Nucleus accumbens (tissue), 56 donors: ENCODE measurements at places on chromosomes 3 and 15.

DNA sequence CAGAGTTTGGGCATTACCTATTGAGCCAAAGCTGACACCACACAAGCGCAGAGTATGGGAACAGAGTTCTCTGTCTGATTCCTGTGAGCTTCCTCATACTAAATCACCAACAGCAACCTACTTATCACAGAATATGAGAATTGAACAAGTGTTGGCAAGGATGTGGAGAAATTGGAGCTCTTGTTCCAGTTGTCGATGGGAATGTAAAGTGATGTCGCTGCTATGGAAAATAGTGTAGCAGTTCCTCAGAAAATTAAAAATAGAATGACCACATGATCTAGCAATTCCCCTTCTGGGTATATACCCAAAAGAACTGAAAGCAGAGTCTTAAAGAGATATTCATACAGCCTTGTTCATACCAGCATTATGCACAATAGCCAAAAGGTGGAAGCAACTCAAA is 33.4 kb downstream of the CD86 start:
- DNase-seq, result no peak

- DNase-seq, result no peak
These were observed 51.0 kb downstream of the RASA2 start for GRCh38 chr3:141537856-141538255.

DNA sequence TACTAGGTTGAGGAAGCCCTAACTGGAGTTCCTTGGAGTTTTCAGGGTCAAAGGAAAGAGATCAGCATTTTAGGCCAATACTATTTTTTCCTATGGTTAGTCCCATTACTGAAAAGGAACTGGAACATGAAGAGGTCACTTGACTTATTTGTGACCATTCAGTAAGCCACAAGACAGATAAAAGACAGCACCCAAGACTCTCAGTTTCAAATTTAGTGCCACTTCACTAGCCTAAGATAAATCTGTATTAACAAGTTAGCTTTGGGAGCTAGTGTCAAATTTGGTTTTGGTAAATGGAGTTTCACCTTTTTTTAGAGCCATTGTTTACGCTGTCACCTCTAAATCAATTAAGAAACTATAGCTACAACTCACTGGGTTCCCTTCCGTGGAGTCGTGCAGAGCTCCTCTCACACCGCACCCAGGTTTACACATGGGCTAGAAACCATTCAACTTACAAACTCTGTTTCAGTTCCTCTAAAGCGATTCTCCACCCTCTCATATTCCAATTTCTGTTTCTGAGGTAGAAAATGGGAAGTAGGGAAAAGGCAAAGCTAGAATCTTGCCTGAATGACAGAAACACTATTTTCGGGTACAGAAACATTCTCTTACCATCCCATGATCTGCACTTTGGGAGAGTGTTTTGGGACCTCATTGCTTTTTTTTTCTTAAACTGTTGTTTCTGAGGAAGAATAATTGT is 14.4 kb downstream of the CCDC32 start:
- no peak for DNase-seq

- no peak for DNase-seq
These were observed 765.9 kb downstream of the NR2F2 start for GRCh38 chr15:97096303-97096835.

DNA sequence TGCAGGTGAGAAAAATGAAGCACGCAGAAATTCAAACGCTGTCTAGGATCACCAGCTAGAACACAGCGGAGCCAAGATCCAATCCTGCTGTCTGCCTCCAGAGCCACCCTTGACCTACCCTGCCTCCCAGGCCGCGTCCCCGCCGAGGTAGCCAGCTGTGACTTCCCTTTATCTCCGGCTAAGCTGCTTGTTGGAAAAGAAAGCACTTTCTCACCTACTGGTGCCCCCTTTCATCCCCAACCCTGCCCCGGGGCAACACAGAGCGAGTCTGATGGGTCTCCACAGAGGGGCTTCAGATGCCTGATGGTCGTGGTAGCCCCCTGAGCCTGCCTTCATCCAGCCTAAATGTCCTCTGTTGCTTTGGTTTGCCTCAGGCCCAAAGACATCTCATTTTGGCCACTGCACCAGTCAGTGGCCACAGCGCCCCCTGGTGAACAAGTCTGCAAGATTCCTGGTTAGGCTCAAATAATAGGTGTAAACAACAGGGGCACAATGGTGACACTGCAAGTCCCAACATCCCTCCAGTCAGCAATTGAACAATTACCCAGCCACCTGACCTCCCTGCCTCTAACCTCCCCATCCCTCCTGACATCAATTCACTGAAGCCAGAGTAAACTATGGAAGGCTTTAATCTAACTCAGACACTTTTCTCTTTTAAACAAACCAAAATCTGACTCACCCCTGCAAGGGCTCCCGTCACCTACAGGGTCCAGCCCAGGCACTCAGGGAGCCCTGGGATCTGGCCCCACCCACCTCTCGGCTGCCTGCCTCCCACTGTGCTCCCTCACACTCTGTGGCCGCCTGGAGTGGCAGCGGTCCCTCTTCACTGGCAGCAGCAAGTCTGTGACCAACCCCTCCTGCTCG is 27.3 kb upstream of the BCL2L10 start:
- peak; percentile 21 for DNase-seq

DNA sequence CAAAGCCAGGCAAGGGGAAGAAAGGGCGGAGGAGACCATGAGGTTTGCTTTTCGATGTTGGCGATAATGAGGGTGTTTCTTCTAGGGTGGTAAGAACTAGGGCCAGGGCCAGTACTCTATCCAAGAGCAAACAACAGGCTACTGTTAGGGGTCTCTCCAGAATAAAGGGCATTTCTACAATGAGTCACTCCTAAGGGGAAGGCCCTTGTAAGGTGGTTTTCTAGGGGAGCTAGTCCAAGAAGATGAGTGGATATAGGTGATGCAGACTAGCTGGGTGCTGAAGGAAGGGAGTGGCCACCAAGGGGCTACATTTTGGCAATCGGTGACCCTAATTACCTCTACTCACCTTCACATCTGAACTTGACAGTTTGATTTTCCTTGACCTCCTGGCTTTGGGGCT is 148.5 kb upstream of the HACD2 start:
- DNase-seq, result no peak
